ENCODE measurements at places on chromosomes 12 and 14.

GRCh38 chr12:33205981-33206380 is 233.6 kb downstream of the SYT10 start:
- no peak for DNase-seq

DNA sequence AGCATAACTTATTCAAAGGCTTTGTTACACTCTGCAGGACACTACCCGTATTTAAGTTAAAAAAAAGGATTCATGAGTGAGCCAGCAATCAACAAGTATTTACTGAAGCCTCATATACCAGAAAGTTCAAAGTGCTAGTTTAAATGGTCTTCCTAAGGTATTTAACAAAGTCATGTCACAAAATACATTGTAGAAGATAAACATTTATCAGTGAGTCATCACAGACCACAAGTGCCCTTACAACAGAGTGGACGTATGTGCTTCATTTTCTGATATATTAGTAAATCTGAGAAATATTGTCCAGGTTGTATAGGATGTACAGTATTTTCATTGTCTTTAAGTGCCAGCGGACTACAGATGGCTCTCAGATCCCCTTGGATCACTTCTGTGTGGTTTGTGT is 24.2 kb downstream of the FLRT2 start:
- peak; percentile 27 for DNase-seq

DNA sequence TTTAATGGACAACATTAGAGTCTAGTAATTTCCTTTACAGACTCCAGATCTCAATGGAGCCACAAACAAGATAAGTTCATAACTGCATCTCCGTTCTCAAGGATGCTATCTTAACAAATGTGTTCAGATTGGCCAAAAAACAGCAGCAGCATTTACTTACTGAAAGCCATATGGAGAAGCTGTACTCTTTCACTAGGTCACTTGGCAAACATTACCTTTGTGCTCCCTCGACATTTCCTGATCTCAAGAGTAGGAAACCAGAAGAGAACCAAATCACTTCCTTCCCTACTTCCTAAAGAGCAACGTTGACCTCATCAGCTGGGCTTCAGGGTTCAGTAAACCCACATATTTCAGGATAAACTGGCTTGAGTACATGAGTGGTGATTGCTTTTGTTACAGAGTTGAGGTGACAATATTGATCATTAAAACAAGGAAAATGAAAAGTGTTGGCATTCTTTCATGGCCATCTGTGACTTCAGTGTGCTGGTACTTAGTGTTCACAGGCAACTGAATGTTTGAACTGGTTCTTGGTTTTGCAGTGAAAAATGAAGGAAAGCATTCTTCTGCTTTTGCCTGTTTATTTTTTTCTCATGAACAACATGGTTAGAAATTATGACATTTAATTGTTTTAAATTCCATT is 449.6 kb downstream of the TMEM117 start:
- no peak for DNase-seq

DNA sequence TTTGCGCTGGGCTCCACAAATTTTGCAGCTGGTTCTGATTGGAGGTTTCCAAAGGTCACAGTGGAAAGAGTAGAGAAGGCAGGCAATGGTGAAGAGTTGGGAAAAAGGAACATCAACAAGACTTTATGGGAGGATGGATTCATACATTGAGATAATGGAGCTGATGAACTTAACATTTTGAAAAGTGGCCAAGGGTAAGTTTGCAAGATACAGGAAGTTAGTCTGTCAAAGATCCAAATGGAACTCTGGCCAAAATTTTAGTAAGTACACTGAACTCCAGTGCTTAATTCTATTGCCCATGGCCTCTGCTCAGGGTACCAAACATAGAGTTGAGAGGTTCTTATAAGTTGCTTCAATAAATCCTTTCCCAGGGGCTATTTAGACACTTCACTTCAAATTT is 15.6 kb downstream of the CCER1 start:
- peak; percentile 21 for DNase-seq

- peak; percentile 80 for DNase-seq
These were observed 1973.0 kb upstream of the FLRT2 start for GRCh38 chr14:83556746-83557453.

DNA sequence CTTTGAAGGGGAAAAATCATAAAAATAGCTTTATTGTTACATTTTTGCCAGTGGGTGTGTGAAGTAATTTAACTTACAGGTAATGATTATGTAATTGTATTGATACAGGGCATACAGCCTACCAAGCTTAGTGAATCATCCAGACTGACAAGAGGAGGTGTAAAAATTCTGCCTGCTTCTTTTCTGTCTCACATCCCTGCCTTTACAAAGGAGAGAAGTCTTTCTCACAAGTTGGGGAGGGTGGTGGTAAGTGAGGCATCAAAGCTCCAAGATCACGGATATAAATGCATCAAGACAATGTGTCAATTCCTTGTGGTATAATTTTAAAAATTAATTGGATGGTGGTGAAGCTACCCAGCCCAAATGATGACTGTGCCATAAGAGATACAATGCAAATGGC is 39.0 kb upstream of the G2E3 start:
- DNase-seq: no peak

GRCh38 chr12:997505-997904 is 6.5 kb downstream of the ERC1 start:
- DNase-seq: no peak

DNA sequence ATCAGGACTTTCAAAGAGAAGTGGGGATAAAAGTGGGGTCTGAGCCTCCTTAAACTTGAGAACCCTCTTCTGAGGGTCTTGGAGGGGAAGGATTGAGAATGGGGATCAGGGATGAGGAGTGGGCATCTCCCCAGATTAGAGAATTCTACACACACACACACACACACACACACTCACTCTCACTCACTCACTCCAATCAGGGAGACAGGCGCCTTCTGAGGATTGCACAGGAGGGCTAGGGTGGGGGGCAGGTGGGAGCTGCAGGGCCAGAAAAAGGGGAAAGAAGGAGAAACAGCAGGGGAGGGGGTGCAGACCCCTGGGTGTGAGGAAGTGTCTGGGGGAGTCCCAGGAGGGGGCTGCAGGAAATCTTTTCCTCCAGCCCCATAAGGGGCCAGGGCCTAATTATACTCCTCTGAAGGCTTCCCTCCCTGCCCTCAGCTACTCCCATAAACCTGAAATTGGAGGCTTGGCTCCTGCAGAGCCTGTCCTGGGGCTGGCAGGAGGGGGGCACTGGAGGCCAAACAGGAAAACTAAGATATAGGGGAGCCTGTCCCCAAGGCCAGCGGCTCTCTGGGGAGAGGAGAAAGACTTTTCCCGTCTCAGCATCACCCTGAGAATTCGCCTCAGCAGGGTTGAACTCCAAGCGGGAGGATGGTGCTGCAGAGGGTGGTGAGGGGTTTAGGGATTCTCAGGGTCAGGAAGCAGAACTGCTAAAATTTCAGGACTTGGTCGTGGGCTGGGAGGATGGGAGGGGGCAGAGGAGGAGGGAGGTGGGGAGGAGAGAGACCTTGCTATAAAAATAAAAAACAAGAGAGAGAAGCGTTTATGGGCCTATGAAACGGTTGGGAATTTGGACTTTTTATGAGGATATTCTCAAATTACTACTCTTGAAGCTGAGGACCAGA is 1.6 kb downstream of the HOXC9 start:
- no peak for DNase-seq

DNA sequence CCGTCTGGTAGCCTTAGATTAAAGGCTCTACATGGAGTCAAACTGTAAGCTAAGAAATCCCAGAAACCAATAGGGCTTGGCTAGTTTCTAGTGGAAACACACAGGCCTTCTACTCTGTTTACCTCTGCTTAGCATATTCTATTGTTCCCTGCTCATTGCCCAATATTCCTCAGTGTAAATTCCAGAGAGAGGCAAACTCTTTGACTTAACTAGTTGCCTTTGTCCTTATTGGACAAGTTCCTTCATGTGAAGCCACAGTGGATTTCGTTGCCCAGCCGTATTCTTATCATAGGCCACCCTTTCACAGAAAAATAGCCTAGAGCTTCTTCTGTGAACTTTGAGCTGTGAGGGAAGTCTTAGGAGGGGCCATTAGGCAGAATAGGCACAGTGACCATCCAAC is 186.1 kb downstream of the PLCZ1 start:
- DNase-seq: no peak

- DNase-seq: no peak
These were observed 346.6 kb downstream of the NAV3 start for GRCh38 chr12:78177298-78177697.

DNA sequence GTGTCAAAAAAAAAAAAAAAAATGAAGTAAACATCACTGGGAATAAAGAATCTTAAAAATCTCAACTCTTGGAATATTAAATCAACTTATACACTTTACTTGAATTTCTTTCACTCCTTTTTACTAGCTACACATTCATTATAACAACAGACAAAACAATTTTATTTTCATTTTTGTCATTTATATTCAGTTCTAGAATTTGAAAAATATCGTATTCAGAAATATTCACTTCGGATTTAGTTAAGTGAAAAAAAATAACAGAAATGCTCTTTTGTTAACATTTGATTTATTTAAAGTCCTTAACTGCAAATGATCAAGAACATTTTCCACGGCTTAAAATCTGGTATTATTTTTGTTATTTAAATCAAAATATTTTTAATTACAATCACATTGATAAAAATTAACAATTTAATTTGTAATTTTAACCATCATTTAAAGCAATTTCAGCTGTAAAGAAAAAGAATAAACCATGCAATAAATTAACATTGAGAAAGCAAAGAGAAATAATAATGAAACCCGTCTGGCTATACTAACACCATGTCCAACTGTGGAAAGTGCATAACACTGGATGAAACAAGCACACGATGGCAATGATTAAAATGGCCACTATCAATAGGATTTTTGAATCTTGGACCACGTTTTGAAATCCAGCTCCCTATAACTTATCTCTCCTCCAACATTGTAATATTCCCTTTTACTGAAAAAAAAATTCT is 5.2 kb downstream of the FOXA1 start:
- DNase-seq: no peak

DNA sequence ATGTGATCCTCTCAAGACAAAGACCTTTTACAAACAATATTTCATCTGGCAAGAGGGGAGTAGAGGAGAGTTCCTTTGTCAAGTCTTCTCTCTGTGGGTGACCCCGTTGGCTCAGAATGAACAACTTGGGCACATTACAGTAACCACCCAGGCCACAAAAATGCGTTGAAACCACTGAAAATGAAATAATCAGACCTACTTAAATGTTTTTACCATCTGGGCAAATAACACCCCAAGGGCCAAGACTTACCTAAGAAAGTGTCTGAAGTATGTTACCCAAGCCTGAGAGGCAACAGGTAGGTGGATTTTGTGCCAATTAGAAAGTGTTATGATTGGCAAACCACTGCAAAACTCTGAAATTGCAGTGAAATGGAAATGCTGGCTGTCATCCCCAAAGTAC is 1.3 kb downstream of the TC2N start:
- peak; percentile 19 for DNase-seq

DNA sequence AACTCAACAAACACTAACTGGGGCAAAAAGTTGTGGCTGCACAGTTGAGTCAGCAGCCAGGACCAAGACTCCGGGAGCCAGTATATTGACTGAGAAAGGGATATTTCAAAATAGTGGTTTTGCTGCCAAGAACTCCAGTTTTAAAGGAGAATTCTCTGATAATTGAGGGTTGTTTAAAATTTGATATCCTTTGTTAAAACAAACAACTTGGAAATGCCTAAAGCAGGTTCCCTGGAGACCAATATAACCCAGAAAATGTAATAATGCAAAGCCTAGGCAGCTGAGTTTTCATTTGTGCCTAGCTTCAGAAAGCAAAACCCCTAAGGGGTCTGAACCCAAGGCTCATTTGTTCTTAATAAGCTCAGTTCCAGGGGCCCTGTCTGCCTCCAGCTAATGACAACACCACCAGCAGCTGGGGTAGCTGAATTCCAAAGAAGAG is 311.7 kb upstream of the CCDC196 start:
- DNase-seq: no peak

DNA sequence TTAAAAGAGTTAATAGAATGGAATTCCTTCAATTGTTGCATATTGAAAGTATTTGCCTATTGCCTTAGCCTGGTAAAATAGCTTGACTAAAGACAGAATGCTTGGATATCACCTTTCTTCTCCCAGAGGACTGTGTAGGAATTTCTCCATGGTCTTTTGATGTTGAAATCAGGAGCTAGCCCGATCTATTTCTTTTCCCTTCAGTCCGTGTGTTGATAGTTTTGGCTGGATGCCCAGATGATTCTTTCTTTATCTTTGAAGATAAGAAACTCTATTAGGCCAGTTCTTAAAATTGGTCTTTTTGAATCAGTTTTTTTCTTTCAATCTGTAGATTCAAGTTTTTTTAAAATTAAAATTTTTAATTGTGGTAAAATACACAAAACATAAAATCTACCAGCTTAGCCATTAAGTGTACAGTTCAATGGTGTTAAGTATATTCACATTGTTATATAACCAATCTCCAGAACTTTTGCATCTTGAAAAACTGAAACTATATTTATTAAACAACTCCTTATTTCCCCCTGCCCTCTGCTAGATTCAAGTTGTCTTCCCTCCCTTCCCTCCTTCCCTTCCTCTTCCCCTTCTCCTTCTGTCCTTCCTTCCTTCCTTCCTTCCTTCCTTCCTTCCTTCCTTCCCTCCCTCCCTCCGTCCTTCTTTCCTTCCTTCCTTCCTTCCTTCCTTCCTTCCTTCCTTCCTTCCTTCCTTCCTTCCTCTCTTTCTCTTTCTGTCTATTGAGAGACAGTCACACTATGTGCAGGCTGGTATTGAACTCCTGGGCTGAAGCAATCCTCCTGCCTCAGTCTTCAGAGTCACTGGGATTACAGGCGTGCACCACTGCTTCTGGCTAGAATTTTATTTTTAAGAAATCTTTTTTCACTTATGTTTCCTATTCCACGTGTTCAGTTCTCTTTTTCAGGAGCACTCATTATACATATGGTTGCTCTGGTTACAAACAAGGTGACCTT is 10.1 kb downstream of the LACRT start:
- DNase-seq: no peak

All from EL (cell line).